ENCODE measurements at places on chromosomes 3 and 15.

- no peak for DNase-seq
Observed at GRCh38 chr15:45184562-45185041, 3.2 kb downstream of the SHF start.

DNA sequence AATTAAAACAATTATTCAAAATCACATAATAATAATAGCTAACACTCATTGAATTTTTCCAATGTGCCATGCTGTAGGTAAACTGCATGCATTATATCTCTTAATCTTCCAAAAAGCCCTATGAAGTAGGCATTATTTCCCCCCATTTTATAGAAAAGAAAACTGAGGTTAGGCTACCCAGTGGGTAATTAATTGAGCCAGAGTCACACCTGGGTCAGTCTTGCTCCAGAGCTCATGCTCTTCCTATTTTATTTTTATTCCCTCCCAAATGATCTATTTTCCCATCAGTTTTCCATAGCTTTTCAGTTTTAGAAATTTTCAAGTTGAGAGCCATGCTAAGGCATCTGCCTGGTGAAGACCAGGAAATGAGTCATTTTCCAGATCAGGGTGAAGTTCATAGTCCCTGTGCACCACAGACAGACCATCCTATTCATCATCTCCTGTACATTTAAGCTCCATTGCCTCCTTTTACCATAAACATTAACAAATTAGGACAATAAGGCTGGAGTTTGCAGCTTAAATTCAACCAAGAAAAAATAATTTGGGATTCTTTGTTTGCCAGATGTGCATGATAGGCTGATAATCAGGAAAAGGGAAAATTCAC, 417.3 kb downstream of the OTOL1 start:
- DNase-seq = no peak

DNA sequence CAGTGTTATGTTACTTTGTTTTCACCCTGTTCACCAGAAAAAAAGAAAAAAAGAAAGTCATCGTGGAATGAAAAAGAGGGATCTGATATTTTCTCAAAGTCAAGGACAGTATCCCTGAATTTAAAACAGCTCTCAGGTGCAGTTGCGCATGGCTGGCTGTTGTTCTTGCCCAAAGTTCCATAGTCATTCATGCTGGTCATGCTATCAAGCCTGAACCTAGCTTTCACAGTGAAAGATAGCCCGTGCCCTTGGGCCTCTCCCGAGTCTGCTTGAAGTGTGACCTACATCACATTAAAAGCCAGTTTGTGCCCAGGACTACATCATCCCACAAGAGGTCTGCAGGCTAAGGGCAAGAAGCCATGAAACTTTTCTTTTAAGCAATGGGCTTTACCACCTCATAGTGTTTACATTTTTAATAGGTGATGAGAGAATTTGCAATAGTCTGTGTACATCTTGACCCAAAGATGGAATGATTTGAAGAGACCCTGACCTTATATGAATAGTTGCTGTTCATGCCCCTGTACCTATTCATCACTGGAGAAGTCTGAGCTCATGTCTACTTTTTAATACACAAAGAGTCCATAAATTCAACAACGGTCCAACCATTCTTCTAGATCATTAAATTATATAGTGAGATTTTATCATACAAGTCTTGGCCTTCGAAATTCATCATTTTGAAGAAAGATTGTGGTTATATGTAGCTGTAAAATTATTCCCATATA, 522.5 kb upstream of the MCTP2 start:
- no peak for DNase-seq

DNA sequence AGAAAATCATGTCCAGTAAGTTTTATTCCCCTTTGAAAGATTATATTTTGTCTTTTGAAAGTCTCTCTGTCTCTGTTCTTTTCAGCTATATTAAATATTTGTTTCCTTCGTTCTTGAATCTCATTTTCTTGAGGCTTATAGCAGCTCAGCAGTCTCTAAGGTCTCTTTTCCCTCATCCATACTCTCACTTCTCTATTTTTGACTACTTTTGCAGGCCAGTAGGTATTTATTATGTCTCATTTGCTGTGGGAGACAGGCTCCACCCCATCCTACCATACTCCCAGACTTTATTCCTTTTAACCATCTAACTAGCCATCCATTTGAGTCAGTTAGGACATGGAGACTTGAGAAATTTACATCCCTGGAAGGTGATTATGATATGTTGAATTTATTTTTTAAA, 71.0 kb downstream of the FILIP1L start:
- DNase-seq = no peak

DNA sequence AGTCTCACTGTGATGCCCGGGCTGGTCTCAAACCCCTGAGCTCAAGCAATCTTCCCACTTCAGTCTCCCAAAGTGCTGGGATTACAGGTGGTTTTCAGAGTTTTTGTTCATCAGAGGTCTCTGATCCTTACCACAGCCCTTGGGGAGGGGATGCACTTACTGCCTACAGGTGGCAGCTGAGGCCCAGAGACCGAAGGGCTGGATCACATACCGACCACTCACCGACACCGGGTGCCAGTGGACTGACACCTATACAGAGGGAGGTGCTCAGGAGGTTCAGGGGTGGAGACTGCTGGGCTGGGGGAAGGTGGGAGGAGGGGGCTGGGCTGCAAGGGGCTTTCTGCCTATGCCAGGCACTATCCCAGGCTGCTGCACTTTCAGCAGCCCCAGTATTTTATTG, 19.5 kb downstream of the DUSP7 start:
- no peak for DNase-seq

Measured in activated T-helper 1 cell treated with anti-CD3 and anti-CD28 coated beads, Interleukin-2, amount 50 U/mL, for 16 hours (primary cell).